ENCODE measurements at places on chromosomes 2 and 18. TPM values are rescaled to one million over a fixed set of nuclear protein-coding genes. Genes with fewer than 3 reads are reported as not detected.

DNA sequence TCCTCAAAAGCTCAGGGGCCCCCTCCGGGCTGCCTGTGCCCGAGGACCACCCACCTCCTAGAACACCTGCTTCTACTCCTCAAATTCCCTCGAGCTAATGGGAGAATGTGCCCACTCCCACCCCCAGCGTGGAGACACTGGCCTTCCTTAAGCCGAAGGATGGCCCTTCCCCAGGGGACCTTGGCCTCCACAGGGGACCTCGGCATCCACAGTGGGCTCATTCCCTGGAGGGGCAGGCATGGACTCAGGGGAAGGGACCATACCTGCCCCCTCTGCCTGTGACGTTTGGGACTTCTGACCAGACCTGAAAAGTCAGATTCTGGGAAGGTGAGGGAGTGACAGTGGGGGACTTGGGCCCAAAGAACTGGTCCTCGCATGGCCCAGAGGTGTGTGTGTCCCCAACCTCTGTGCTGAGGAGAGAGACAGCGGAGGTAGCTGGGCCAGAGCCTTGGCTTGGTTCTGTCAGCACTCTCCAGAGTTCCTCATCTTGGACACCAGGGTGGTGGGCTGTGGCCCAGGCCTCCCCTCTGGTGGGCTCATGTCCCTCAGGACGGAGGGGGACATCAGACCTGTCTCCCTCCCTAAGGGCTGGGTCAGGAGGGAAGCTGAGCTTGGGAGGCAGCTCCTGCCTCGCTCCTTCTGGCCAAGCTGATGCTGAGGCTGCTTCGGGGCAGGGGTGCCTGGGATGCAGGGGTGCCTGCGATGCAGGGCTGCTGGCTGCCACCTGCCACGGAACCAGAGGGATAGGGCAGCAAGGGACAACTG is 240.4 kb downstream of the HAUS1 start:
- no peaks in the 10 kb centered on the region for H3K36me3 ChIP-seq
- no peak overlapping the region for H3K27ac ChIP-seq

ILKAP gene
- total RNA-seq, result 41.4 TPM

SERPINB4 gene
- total RNA-seq, result not detected

DNA sequence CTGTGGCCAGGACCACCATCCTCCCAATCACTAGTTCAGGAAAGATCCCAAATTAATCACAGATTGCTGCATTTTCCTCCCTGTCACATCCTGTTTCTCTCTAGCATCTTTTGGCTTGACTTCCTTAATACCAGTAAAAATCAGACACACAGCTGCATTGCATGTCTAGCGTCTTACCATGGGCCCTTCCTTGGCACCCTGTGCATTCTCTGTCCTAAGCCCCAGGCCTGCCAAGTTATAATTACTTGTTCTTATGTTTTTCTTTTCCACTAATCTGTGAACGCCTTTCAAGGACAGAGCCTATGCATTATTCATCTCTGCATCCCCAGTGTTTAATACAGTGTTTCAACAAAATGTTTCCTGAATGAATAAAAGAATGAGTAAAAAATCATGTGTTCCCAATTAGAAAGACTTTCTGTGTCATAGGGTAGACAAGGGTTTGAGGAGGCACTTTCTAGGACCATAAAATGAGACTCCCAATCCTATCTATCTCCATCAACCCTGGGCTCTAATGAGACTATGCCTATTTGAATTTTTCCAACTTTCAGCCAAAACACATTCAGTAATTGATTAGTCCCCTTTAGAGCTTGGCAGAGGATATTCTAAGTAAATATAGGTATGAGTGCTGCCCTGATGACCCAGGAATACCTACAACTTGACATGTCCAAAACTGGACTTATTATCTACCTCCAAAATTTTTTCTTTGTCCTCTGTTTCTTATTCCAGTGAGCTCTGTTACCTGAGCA is 10.3 kb upstream of the NT5C1B start:
- no peaks in the 10 kb centered on the region for H3K4me1 ChIP-seq
- no peak overlapping the region for H3K27ac ChIP-seq
- no peak overlapping the region for H3K4me3 ChIP-seq
- no peaks in the 10 kb centered on the region for H3K36me3 ChIP-seq
- no peak for DNase-seq
- no peaks in the 10 kb centered on the region for H3K27me3 ChIP-seq
